ENCODE measurements at places on chromosomes 3 and 15.

DNA sequence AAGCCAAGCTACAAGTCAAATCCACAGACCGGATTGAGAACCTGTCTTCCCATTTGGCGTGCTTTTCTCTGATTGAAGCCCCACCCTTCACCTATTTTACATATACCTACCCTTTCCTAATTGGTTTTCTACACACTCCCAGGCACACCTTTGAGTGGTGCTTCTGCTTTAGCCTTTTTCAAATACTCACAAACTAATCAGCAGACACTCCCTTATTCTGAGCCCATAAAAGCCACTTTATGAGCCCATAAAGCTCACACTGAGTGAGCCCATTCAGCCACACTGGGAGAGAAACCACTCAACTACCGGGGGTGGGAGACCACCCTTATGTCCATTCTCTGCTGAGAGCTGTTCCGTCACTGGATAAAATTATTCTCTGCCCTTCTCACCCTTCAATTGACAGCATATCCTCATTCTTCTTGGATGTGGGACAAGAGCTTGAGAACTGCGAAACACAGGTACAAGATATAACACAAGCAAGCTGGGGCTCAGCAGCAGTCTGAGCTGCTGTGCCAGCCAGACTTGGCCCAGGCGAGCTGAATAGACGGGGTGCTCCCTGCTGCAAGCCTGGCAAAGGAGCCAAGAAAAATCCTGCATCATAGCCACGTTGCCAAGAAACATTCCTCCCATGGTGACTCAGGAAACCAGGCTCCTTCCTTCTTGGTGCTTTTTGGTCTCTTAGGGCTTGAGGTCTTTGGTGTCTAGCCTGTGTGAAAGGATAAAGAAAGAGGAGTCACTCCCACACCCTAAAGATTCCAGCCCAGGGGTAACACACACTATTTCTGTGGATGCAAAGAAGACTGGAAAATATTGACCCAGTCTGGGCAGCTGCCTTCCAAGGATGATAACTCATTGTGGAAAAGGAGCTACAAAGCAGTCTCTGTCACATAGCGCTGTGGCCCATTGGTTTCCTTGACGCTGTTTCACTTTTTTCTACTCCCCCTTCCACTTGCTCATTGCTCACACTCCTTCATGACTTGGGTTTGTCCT is 609.7 kb downstream of the MCTP2 start:
- no peak for DNase-seq

DNA sequence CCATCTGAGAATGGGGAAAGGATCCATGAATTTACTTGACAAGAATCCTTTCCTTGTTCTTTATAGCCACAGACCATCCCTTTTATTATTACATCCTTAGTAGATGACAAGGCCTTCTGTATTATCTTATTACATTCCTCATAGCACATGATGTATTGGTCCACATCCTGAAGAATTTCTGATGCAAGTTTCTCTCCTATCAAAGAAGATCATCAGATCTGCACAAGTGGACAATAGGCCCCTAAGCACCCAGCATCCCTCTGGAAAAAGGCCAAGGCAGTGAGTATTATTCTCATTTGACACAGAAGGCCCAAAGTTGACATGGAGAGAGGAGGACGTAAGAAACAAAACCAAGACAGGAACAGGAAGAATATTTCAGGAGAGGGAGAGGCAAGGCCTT is 31.4 kb downstream of the MYL3 start:
- DNase-seq, result no peak

- no peak for DNase-seq
Measured at GRCh38 chr3:126550488-126551051, 8.2 kb downstream of the C3orf22 start.

- no peak for DNase-seq
Measured at GRCh38 chr3:160154033-160154432, 71.2 kb upstream of the C3orf80 start.

DNA sequence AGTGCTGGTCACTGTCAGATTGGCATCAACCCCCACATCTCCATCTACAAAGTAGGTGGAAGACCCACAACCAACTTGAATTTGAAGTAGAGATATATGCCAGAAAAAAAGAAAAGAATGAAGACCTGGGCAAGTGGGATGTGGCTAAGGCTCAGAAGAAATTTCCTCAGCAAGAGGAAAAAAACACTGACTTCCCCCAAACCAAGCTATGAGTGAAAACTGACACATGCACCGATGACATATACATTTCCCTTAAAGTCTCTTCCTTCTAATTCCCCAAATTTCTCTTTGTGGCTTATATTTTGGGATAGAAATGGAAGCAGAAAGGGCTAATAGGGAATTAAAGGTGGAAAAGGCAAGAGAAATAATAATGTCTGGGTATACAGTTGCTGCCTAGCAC is 59.0 kb downstream of the CYP19A1 start:
- DNase-seq, result no peak

DNA sequence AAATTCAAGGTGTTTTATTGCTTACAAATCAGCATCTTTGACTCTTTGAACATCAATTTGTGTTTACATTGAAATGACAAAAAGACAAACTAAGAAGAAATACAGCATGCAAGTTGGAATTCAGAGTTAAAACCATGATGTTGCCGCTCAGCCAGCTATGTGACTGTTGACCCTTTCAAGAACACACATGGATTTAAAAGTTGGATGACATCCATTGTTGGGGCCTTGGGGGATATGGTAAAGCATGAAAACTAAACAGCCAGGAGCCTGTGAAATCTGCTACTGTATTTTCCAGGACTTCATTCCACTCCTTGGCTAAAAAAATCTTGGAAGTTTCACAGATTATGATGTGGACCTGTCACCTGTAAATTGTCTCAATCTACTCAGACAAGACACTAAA is 4.6 kb downstream of the P2RY1 start:
- DNase-seq, result no peak

- no peak for DNase-seq
Measured at GRCh38 chr3:13307041-13307440, 113.1 kb downstream of the NUP210 start.

DNA sequence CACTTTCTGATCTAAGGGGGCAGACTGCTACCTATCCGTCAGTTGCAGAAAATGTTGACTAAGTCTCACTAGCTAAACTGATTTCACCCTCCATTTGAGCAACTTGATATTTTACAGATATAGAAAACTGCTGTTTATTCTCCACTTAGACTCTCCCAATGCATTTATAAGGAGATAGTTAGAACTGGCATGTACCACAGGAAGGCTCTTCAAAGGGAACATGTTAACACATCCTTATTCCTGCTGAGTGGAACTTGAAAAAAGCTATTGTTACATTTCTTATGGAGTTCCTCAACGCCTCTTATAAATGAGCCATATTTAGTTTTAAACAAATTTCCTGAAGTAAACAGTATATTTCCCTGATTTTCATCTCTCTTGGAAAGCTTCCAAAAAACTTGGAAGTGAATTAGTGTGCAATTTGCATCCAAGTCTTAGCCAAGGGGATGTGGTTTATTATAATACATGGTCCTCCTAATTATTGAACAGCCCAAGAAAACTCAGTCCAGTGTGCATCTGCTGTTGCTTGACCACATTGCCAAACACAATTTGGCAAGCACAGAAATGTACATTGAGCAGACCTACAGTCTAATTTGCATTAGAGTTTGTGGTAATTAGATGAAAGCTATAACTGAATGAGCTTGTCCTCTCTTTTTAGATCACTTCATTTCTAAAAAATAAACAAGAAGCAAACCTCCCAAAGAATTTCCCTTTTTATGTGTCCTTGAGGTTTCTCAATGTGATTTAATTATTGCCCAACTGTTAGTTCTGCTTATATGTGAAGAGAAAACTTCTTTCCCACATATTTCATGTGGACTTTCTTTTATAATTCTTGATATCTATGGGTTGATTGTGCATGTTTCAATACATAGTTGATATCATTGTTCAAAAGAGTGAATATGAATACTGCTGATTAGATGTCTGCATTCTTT is 72.6 kb upstream of the DPH6 start:
- no peak for DNase-seq

GRCh38 chr3:5072100-5072816 is 49.8 kb upstream of the ARL8B start:
- no peak for DNase-seq

DNA sequence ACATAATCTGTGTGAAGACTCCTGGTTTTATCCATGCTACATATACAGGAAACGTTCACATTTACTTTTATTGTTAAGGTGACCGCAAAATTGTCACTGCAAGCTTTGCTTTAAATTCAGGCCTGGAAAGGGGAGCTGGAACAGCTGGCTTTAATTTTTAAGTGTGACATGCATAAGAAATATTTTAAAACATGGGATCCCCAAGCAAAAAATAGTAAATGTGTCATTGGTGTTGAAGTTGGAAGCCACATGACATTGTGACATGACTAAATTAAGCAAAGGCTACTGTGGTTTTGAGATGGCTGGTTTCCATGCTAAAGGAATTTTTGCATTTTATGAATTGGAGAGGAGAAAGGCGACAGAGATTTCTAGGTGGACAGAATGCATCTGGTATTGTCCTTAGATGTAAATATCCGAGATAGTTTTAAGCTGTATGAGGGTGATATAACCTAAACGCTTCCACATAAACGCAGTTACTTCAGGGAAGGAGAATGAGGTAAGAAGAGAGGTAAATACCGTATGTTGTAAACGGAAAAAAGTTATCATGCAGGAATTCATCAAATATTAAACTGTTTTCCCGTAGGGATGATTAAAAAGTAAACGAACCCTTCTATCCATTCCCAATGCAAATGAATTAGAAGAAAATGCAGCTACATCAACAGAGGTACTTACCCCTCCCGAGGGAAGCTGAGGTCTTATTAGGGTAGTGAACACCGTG is 927 bp upstream of the FYTTD1 start:
- DNase-seq, result no peak

GRCh38 chr3:126213379-126214028 is 33.1 kb upstream of the ALDH1L1 start:
- DNase-seq, result no peak

- DNase-seq, result no peak
Measured at GRCh38 chr3:14166877-14167603, 11.4 kb downstream of the XPC start.

DNA sequence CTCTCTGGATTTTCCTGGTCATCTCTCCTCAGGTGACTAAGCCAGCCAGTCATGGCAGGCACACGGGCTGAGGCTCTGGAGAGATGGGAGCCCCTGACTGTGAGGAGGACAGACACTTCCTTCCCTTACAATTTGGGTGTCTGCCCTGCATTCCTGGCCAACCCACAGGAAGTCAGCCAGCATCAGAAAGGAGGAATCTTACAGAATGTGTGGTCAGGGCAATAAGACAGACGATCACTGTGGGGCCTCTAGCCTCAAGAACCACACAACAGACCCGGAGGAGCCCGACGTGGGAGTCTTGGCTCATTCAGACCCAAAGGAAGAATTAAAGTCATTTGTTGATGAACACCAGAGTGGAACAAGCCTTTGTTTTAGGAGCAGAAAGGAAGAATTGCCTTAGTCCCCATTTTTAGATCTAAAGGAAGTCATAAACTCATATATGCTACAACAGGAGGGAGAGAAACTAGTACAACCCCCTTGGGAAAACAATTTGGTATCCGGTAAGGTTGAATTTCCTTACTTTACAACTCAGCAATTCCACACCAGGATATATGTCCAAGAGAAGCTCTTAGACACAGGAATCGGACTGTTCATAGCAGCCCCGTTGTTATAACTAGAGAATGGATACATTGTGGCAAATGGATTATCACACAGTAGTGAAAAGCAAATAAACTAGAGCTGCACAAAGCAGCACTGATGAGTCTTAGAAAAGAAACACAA is 62.2 kb downstream of the ABTB1 start:
- DNase-seq, result no peak

DNA sequence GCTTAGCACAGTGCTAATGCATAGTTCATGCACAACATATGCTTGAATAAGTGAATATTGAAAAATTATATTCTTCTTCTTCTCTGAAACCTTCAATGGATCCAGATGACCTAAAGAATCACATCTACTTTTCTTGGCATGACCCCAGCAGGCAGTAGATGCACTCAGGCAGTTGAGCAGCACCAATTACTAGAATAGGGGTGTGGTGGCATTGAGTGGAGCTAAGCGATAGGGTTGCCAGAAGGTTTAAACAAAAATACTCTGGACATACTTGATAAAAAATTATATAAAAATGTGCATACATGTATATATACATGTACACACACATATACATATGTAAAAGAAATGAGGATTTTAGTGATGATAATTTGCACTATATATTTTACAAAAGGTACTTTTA is 81.8 kb downstream of the NFKBIZ start:
- DNase-seq, result no peak

DNA sequence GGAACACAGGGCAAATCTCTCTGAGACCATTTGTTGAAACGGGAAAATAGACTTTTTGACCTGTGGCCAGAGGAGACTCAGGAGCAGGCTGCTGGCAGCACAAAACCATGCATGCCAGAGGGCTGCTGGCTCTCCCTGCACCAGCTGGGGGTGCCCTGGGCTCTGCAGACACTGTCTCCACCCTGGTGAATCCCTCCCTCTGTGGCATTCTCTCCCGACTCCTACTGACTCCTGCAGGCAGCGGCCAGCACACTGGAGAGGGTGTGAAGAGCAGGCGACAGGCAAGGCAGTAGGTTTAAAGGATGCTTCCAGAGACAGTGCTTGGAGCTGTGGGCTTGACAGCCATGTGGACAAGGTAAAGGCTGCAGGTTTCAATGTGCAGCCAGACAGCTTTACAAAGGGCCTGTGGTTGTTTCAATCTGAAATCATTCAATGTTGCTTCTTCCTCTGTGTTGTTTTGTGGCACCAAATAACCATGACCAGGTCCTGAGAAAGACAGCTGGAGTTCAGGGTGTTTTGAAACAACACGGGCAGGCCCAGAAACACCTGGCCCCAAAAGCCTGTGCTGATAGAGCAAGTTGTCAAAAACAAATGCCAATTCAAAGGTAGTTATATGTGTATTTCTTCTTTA is 431.0 kb upstream of the ATP10A start:
- DNase-seq, result peak; percentile 44

GRCh38 chr15:30038667-30039523 is 43.9 kb upstream of the GOLGA8J start:
- DNase-seq, result no peak

DNA sequence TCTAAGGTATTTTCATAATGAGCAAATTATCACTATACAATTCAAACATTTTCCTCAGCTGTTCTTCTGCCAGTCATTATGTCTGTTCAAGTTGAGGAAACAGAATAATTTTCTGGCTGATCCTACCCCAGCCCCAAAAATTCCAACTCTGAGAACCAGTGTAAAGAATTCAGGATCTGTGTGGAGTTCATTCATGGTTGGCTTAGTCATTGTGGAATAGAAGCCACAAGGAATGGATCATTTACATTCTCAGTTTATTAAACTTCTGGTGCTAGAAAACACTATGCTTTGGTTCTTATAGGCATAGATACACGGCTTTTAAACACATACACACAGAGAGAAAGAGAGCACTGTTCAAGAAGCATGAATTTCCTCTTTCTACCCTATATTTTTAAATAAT is 134.6 kb downstream of the CMSS1 start:
- no peak for DNase-seq
